ENCODE measurements at places on chromosomes 3 and 15.

- no peak for DNase-seq
Observed at GRCh38 chr3:189308608-189309007, 136.8 kb downstream of the TPRG1 start.

GRCh38 chr15:62171882-62172281 lies 6.8 kb upstream of the C2CD4B start:
- DNase-seq: no peak

GRCh38 chr3:175489406-175489805 lies 630.3 kb downstream of the NAALADL2 start:
- no peak for DNase-seq

DNA sequence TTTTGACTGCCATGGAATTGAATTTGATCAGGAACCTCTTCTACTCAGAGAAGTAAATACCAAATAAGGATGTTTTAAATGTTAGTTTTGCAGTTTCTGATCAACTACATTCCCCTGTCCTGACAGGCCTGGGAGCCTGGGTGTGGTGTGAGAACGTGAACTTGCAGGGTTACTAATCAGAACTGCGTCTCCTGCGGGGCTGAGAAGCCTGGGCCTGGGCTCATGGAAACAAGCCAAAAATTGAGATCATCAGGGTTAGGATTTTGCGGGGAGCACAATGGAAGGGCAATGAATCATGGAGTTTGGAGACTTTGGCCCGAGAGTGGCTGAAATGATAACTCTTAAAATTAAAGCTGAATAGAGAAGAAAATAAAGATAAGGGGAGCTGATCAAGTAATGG lies 47.8 kb upstream of the C3orf70 start:
- no peak for DNase-seq

DNA sequence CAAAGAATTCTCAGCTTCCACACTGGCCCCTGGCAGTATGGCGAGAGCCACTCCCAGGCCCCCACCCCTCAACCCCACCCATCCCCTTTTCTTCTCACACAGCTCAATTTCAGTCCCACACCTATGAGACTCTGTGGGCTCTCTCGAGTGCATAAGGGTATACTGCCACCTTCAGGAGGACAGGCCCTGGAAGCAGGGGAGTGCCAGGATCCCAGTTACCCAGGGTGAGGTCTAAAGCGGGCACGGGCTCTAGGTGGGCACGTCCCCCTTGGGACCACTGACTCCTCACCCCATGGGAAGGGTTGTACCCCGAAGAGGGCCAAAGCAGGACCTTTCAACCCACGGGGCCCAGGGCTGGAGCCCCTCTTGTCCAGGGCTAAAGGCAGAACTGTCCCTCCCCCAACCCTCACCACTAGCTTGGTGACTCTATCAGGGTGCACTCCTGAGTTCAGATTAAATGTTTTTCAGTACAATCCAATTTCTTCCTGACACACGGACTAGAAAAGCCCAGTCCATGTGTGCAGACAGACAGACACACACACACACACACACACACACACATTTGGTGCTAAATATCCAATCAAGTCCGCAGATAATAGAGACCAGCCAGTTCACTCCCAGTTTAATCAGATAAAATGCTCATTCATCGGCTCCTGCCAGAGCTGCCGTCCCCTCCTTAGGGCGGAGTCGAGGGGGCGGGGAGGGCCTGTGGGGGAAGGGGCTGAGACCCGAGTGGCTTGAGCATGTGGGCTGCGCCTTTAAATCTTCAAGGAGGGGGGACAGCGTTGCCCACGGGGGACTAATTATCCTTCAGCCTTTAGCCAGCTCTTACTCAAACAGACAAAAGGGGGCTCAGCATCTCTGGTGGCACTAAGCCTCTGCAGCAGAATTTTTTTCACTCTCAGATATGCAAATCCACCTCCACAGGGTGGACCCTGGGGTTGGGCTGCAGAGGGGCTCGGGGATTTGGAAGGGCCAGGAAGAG lies 59.3 kb downstream of the CYP11A1 start:
- DNase-seq: no peak

GRCh38 chr15:49656734-49657133 lies 35.9 kb downstream of the DTWD1 start:
- DNase-seq: no peak

GRCh38 chr15:40102897-40103858 lies 5.5 kb downstream of the BMF start:
- no peak for DNase-seq

DNA sequence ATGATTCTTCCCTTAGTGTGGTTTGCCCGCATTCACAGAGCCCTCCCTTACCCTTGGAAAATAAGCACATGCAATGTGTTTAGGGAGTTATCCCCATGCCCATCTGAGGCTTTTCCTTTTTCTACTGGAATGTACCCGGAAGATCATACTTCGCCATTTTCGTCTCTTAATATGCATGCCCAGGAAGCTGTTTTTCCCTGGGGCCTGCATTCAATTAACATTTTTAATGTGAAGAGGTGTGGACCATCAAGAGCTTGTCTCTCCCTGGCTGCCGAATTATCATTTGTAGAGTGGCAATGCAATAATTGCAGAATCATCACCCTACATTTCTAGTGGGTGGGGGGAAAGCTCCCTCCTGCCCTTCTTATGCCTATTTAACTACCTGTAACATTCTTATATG lies 976.3 kb downstream of the DIPK2A start:
- DNase-seq: no peak

GRCh38 chr3:95645291-95645690 lies 1169.1 kb upstream of the EPHA6 start:
- DNase-seq: no peak

DNA sequence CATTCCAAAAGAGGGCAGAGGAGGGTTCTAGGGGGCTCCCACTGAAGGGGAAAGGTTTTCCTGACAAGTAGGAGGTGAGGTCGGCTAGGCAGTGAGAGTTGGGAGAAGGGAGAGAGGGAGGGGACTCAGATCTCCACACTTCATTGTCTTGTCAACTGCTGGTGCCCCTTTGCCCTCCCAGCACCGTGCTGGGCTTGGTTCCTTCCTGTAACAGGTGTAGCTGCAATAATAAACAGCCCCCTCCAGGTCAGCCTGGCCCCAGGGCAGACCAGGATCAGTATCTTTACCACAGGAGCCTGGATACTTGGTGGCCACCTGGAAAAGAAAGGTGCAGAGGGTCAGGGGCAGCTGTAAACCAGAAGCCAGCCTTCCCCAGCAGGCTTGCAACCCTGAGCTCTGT lies 2.9 kb upstream of the KCTD6 start:
- no peak for DNase-seq

DNA sequence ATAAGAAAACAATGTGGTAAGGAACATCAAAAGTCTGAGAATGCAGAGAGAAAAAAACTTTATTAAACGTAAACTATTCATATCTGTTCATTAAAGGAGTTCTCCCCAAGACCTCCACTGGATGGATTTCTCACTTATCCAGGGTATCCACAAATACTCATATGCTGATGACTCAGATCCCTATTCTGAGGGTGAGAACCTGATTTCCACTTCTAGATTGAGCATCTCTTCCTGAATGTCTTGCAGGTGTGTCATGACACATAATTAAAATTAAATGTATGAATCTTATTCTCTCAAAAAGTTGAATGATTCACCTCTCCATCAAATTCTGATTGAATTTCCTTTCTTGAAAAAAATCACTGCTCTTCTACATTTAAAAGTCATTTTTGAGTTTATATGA lies 199.9 kb downstream of the MFSD1 start:
- no peak for DNase-seq

DNA sequence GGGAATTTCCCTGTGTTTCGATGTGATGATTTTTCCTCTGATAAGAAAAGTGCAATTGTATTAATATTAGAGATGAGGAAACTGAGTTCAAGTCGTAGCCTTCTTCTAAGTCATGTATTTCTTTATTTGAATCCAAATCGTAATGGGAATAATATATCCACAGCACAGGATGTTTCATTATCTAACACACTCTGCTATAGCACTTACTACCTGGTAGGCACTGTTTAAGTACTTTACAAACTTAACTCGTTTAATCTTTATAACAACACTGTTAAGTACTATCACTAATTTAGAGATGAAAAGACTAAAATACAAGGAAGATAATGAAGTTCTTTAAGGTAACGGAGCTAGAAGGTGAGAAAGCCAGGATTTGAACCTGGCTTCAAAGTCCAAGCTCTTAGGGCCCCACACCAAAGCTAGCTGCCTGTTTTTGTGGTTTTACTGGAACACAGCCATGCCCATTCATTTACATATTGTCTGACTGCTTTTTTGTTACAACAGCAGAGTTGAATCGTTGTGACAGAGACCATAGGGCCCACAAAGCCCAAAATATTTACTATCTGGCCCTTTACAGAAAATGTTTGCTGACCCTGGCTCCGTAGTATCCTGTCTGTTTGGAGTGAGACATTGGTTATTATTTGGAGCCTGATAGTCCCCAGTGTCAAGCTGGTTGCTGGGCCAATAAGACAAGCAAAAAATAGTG lies 9.6 kb upstream of the ATP13A3 start:
- DNase-seq: no peak

DNA sequence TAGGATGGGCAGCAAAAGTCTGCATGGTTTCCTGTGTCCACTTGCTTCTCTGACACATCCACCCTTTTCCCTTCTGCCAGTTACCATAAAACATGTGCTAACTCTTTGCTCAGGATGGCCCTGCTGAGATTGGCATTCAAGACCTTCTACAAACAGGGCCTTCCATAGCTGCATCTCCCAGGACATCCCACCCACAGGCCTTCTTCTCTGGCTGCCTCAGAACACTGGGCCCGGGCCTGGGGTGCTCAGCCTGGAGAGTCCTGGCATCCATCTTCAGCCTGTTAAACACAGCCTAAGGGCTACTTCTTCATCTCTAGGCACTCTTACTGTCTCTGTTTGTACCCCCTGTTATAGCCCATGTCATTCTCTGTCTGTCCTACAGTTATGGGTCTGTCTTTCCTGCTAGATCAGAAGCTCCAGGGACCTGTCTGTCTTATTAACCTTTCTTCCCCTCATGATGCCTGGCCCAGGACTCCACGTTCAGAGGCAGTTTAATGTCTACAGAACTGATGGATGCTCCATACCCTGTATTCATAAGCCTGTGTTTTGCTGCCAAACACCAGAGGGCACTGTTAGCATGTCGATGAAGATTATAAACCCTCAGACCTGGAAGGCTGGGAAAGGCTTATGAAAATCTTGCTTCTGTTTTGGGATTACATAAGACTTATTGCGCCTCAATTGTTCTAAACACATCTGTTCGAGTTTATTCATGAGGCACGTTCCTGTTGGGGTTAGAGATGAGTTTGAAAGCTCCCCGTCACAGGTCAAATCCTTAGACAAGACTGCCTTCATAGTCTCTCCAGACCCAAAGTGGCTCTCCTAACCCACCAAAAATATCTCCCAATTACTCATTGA lies 16.5 kb downstream of the SEMA3G start:
- DNase-seq: no peak

DNA sequence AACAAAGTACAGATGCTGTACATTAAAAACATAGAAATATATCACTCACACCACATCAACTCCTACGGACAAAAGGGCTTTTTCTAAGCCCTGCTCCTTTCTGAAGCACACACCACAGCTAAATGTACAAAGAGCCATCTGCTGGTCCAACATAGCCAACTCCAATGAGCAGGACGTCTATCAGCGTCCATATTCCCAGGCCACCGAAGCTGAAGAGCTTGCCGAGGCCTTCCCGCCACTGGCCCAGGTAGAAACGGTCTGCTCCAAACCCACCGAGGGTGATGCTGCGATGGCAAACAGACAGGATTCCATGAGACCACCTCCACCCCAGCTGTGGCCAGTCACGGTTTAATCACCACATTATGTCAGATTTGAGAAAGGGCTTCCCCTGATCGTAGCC lies 9.8 kb downstream of the TM2D3 start:
- DNase-seq: no peak

- no peak for DNase-seq
Observed at GRCh38 chr15:62495670-62496614, 330.9 kb upstream of the C2CD4B start.

GRCh38 chr3:150124142-150124541 lies 153.4 kb upstream of the PFN2 start:
- DNase-seq: no peak
